ENCODE measurements at places on chromosomes 3 and 15.

DNA sequence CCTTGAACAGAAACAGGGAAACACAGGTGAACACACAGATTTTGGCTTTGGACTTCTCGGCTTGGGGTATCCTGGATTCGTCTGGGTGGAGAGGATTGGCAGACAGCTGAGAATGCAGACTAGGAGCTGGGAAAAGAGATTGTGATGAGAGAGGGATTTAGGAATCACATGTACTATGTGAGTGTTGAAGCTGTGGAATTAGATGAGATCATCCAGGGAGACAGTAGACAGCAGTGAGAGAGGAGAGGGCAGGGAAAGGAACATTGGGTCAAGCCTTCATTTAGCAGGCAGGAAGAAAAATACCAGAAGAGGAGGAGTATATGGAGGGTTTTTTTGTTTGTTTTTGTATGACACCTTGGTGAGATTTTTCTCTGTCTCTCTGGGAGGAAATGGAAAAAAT lies 262.1 kb upstream of the TBL1XR1 start:
- no peak for DNase-seq

GRCh38 chr15:39931615-39932014 lies 2.3 kb upstream of the EIF2AK4 start:
- no peak for DNase-seq

- no peak for DNase-seq
These were observed 113.7 kb downstream of the LRIG1 start for GRCh38 chr3:66386925-66387650.

GRCh38 chr3:47601281-47601680 lies 22.6 kb upstream of the CSPG5 start:
- peak; percentile 46 for DNase-seq

DNA sequence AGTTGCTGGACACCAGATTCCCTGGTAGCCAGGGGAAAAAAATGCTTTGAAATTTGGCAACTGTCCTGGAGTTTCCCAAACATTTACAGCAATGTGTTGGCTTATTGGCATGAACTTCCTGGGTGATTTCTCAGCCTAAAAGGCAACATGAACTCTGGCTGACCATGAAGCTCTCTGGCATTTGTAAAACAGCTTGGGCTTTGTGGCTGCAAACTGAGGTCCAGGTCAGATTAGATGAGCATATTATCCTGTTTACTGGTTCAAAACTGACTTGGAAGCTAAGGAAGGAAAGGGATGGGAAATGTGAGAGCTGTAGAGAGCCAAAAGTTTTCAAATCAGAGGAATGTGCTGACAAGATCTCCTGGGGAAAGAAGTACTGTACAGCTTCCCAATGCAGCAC lies 139.0 kb downstream of the P3H2 start:
- DNase-seq: no peak

DNA sequence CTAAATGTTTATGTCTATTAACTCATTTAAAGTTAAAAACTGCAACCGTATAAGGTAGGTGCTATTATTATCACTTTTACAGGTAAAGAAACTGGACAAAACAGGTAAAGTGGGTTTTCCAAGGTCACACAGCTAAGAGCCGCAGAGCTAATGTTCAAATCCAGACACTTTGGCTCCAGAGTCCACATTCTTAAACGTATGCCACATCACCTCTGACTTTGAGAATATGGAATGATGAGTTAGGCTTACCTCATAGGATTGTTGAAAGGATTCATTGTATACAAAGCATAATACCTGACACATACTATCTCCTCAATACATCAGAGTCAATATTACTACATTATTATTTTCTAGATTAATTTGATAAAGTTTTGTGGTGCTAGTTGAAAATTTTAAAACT lies 240.9 kb upstream of the STT3B start:
- no peak for DNase-seq

DNA sequence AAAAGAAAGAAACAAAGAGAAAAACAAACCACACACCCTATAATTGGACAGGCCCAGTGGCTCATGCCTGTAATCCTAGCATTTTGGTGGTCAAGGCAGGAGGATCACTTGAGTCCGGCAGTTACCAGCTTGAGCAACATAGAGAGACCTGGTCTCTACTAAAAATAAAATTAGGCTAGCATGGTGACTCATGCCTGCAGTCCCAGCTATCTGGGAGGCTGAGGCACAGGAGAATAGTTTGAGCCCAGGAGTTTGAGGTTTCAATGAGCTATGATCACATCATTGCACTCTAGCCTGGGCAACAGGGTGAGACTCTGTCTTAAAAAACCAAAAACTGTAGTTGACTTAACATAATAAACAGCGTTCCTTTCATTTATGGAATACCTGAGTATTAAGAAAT lies 72.3 kb upstream of the ST3GAL6 start:
- DNase-seq: no peak

DNA sequence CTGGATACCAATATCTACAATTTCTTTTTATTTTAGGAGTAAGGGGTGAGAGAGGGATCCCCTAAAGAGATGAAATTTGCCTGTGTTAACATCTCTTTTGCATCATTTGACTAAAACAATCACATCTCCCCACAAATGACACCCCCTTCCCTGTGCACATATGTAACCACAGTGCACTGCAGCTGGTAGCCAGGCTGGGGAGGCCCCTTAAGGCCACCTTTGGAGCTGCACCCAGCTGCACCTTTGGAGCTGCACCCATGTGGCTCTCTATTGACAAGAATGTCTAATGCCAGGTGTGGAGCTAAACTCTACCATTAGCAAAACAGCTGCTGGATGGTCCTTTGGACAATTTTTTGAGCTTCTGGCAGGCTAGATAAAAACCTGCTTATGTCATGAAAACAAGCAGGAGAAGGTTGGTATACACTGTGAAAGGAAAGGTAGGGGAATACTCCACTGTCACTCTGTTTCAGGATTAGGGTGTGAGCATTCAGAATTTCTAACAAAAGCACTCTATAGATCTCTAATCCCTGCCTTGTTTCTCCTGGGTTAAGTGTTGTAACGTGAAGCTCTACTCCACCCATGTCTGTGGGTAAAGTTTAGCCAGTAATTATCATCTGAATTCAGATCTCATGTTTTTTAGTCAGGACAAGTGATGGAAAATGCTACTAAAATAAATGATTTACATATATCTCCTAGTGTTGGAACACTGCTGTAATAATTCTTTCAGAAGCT lies 52.1 kb downstream of the TFG start:
- DNase-seq: no peak
